ENCODE measurements at places on chromosomes 4 and X. TPM values are rescaled to one million over a fixed set of nuclear protein-coding genes. Genes with fewer than 3 reads are reported as not detected.

Gene ARMCX4
- 0.10 TPM for total RNA-seq

Gene DCAF8L2
- not detected for total RNA-seq

Gene FRG2
- total RNA-seq: not detected

Gene MAGEE2
- not detected for total RNA-seq

Gene ARHGAP36
- not detected for total RNA-seq

Measured in NCI-H460 (cell line).